ENCODE measurements at places on chromosomes 5 and 9. TPM values are rescaled to one million over a fixed set of nuclear protein-coding genes. Genes with fewer than 3 reads are reported as not detected.

FOXI1 gene
- total RNA-seq: not detected

PPP2R2B gene
- total RNA-seq: 0.72 TPM

PARP8 gene
- 24.8 TPM for total RNA-seq

GZMA gene
- total RNA-seq: not detected

FGF1 gene
- 7.9 TPM for total RNA-seq

DNA sequence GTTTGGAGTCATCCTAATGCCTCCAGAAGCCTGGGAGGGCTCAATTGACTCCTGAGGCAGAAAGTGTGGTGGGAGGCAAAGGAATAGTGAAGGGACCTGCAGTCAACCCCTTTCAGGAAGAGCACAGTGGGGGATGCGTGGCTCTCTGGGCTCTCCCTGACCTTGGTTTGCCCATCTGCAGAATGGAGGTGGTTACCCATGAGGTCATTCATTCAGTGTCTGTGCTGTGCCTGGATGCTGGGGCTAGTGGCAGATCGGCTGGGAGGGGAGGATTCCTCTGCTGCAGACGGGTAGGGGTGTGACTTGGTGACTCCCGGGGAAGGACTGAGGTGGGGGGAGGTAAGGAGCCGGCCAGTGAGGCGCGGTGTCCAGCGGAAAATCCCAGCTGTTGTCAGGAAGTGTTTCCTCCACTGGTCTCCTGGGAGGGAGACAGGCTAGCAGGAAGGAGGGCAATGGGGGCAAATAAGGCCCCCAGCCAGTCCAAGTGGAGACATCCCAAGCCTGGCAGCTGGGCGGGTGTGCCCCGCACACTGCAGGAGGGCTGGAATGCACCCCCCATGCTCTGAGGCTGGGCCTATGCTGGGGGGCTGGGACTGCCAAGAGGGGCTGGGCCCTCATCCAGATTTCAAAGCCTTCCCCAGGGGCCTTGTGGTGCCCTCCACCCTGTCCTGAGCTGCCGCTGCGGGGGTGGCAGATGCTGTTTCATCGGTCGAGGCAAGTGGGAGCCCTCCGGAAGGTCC lies 10.9 kb downstream of the CXXC5 start:
- peak; percentile 62 for DNase-seq

- peak; percentile 89 for DNase-seq
Measured at GRCh38 chr5:96113170-96113939, 151.7 kb upstream of the ELL2 start.

DNA sequence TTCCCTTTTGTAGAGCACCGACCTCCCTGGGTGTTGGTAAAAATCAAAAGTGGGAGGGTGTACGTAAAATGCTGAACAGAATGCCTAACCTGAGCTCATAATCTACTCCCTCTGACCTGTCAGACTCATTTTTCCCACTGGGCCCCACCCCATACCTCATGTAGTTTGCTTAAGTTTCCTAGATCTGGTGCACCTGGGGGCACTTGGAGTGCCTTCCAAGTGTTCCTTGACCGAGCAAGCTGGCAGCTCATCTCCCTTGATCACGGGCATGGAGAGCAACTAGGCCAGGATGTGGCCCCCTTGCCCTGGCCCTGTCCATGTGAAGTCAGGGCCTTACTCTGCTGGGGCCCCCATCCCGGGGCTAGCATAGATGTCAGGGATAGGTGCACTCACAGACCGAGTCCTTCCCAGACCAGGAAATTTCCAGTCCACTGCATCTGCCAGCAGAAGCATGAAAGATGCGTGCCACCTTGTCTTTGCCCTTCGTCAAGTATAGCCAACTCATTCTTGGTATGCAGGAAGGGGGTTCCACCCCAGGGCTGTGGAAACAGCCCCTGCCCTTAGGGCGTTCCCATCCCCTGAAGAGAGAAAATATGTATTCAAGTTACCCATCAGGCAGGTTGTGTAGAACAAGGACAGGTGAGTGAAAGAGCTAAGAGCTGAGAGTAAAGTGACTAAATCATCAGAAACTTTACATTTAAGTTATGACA lies 41.9 kb downstream of the SLC22A5 start:
- no peak for DNase-seq

DNA sequence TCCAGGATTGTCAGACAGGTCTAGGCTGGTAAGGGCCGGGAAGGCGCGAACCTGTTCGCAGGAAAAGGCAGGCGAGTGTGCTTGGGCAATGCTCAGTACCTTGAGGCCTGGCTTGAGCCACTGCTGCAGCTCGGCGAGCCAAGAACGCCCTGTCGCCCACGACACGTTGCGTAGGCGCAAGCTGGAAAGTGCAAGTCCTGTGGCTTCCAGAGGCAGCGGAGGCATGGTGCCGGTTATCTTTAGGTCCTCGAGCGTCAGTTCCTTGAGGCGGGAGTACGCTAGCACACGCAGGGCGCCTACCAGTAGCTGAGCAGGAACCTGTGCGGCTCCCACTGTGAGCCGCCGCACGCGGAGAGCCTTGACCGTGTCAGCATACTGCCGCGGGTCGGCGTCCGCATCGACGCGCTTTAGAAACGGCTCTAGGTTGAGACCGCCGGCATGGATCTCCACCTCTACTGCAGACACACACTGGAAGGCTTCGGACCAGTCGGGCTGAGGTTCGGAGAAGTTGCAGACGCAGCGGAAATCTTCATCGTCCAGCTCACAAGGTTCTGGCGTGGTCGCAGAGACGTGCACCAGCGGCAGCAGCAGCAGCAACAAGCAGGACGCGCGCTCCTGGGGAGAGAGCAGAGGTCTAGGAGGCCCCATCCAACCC lies 482 bp downstream of the CD14 start:
- DNase-seq: peak; percentile 62

- no peak for DNase-seq
Measured at GRCh38 chr5:93805616-93806379, 64.4 kb upstream of the POU5F2 start.
